ENCODE measurements at places on chromosomes 11 and 22. TPM values are rescaled to one million over a fixed set of nuclear protein-coding genes. Genes with fewer than 3 reads are reported as not detected.

The ETS1 gene
- 32.6 TPM for total RNA-seq

The CWF19L2 gene
- total RNA-seq, result 3.9 TPM

The GCAT gene
- total RNA-seq, result 3.0 TPM

The P4HA3 gene
- 51.0 TPM for total RNA-seq

The CARNS1 gene
- 0.12 TPM for total RNA-seq

The TMEM45B gene
- total RNA-seq, result not detected
